ENCODE measurements at places on chromosomes 12 and 14.
A peak's percentile ranks its signal among the peaks of the same experiment; 100 is the strongest.

DNA sequence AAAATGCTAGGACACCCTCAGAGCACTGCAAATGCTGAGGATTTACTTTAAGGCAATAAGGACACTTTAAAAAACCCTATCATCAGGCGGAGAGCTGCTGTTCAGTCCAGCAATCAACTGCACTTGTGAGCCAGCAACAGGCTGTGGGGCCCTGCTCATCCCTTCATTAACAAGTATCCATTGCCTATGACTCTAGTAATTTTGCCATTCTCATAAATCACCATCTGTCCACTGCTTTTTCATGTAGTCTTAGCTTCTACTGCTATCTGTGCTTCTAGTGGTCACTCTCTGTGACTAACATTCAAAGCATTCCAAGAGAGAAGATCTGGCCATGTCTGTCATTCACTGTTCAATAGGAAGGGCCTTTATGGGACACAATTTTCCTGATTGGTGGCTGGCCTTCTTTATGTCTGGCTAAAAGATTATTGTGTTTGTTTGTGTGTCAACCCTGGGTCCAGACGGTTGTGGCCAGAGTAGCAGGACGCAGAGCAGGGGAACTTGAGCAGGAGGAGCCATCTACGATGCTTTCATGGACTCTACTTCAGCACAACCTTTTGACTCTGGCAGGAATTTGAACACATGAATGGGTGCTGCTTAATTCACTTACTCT is 3.6 kb upstream of the KRAS start:
- H3K4me1 ChIP-seq, result no peaks in the 10 kb centered on the region
- H3K36me3 ChIP-seq, result no peaks in the 10 kb centered on the region
- no peak overlapping the region for H3K4me3 ChIP-seq
- H3K27me3 ChIP-seq, result no peaks in the 10 kb centered on the region
- DNase-seq, result no peak

DNA sequence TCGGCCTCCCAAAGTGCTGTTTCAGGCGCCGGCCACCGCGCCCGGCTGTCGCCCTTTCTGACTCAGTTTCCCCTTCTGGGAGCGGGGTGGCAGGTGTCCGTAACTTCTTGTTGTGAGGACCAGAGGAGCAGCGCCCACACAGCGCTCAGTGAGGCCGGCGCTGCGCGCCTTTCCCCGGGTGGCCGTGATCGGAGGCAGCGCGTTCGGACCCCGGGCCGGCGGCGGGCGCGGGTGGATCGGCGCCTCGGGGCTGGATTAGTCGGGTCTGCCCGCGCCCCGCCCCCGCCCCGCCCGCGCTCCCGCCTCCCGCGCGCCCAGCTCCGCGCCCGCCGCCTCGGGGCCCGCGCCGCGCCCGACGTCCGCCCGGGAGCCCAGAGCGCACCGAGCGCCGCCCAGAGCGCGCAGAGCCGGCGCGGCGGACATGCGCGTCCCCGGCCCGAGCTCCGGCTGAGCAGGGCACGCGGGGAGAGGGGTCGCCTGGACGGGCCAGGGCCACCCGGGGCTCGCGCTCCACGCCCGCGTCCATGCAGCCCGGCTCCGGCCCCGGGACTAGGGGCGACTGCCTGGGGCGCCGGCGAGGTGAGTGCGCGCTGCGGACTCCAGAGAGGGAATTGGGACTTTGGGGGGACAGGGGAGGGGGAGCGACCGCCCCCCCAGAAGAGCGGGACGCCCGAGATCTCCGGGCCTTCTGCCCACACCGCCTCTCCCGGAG is 50.6 kb downstream of the LRCOL1 start:
- H3K4me1 ChIP-seq, result peaks cover 17% of the 10 kb centered on the region
- H3K36me3 ChIP-seq, result no peaks in the 10 kb centered on the region
- peak overlapping the region; percentile 78 for H3K4me3 ChIP-seq
- no peak for DNase-seq

DNA sequence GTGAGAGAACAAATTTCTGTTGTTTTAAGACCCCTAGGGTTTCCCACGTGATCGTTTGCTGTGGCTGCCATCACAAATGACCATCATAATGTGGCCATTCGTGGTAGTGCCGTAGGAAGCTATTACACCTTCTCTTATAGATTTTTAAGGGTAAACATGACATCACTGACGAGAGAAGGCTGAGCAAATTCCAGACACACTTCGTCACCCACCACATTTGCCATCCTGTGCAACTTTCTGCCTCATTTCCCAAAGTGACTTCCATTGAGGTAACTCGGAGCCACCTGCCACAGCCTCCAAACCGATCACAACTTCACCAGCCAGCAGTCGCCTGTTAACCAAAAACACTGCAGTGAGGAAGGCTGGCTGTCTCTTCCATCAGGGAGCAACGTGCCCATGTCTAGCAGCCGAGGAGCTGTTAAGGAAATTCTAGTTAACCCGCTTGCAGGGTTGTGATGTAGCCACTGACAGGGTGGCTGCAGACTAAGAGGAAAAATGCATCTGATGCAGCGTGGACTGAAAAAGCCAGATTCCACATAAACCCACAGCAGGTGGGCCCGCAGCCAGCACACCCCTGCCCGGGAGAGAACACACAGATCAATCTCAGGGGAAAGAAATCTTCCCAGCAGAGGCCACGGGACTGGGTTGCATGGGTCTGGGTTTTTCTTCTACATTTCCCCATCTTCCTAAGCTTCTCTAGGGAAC is 44.6 kb downstream of the CCDC85C start:
- H3K4me1 ChIP-seq, result peaks cover 3% of the 10 kb centered on the region
- no peak overlapping the region for H3K27ac ChIP-seq
- DNase-seq, result no peak
- no peaks in the 10 kb centered on the region for H3K27me3 ChIP-seq
- H3K4me3 ChIP-seq, result no peak overlapping the region

DNA sequence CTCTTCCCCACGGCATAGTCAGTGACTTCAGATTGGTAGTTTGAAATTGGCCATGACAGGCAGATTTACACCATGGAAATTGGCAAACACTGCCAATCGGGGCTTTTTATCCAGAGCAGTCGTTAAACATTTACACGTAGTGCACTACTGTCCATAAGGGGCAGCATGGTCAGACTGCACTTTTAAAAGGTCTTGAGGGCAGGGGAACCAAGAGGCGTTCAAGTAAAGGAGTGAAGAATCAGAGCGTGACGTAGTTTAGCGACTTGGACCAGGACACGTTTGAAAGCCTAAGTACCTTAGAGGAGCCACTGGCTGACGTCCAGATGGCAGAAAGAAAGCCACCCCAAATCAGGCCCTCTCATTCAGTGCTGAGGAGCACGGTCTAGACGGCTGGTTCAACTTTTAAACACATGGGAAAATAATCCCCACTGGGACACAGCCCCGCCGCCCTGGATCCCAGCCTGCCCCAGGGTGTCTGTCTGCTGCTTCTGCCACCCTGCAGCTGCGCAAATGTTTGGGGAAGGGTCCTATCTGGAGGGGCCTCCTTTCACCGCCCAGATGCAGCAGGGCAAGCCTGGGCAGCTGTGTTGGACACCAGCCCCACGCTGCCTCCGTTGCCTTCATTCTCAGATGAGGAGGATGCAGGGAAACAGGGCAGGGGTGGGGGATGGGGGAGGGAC is 52.5 kb upstream of the PPP2R5C start:
- peaks cover 10% of the 10 kb centered on the region for H3K27me3 ChIP-seq
- peaks cover 7% of the 10 kb centered on the region for H3K4me1 ChIP-seq
- no peak overlapping the region for H3K4me3 ChIP-seq
- no peak overlapping the region for H3K27ac ChIP-seq
- no peaks in the 10 kb centered on the region for H3K36me3 ChIP-seq
- DNase-seq, result no peak

GRCh38 chr12:120118321-120119061 is 1.9 kb upstream of the RAB35 start:
- DNase-seq, result no peak
- peaks cover 13% of the 10 kb centered on the region for H3K4me1 ChIP-seq
- no peak overlapping the region for H3K27ac ChIP-seq

- H3K27ac ChIP-seq, result no peak overlapping the region
- peaks cover 13% of the 10 kb centered on the region for H3K36me3 ChIP-seq
- no peaks in the 10 kb centered on the region for H3K27me3 ChIP-seq
- H3K4me1 ChIP-seq, result peaks cover 6% of the 10 kb centered on the region
- no peak for DNase-seq
- H3K4me3 ChIP-seq, result no peak overlapping the region
These were observed 88.7 kb downstream of the RIC8B start for GRCh38 chr12:106863189-106863588.

GRCh38 chr12:57231276-57232021 is 1.9 kb downstream of the SHMT2 start:
- no peak overlapping the region for H3K4me3 ChIP-seq
- H3K27me3 ChIP-seq, result no peaks in the 10 kb centered on the region
- no peak for DNase-seq
- no peak overlapping the region for H3K27ac ChIP-seq

DNA sequence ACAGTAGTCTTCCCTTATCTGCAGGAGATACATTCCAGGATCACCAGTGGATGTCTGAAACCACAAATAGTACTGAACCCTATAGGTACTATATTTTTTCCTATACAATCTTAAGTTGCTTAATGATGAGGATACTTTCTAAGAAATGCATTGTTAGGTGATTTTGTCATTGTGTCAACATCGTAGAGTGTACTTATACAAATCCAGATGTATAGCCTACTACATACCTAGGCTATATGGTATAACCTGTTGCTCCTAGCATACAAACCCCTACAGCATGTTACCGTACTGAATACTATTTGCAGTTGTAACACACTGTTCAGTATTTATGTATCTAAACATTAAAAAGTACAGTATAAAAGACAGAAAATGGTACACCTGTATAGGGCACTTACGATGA is 165.9 kb downstream of the SLC35F4 start:
- no peak overlapping the region for H3K27ac ChIP-seq
- DNase-seq, result no peak
- H3K36me3 ChIP-seq, result no peaks in the 10 kb centered on the region
- H3K4me1 ChIP-seq, result no peaks in the 10 kb centered on the region
- H3K27me3 ChIP-seq, result no peaks in the 10 kb centered on the region

GRCh38 chr14:101721951-101722661 is 39.4 kb upstream of the PPP2R5C start:
- H3K27me3 ChIP-seq, result no peaks in the 10 kb centered on the region
- no peaks in the 10 kb centered on the region for H3K4me1 ChIP-seq
- no peak for DNase-seq
- no peak overlapping the region for H3K27ac ChIP-seq

DNA sequence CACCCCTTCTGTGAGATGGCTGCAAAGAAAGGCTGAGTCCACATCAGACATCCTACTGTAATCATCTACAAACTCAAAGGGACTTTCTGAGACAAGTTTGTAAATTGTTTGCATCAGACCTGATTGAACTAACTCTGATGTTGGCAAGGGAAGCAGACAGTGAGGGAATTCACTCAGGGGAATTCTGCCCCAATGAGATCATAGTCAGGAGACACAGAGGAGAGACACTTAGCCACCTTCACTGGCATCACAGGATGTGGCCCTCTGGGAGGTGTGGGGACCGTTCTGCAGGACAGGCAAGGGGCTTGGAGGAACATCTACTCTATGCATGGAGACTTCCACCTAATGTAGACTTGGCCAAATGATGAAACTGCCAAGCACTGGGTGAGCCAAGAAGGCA is 70.7 kb upstream of the DDX11 start:
- H3K27ac ChIP-seq, result no peak overlapping the region
- no peak for DNase-seq
- no peaks in the 10 kb centered on the region for H3K4me1 ChIP-seq
- no peaks in the 10 kb centered on the region for H3K36me3 ChIP-seq

GRCh38 chr14:76073717-76074116 is 78.0 kb upstream of the GPATCH2L start:
- no peaks in the 10 kb centered on the region for H3K27me3 ChIP-seq
- peaks cover 11% of the 10 kb centered on the region for H3K36me3 ChIP-seq
- no peak overlapping the region for H3K27ac ChIP-seq
- no peak overlapping the region for H3K4me3 ChIP-seq

DNA sequence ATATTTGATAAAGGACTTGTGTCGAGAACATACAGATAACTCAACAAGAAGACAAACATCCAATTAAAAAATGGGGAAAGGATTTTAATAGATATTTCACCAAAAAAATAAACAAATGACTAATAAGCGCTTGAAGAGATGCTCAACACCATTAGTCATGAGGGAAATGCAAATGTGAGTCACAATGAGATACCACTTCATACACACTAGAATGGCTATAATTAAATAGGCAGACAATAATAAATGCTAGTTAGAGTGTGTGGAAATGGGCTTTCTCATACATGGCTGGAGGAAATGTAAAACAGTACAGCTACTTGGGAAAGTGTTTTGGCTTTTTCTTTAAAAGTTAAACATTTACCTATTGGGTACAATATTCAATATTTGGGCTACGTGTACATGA is 34.8 kb downstream of the DLK1 start:
- no peaks in the 10 kb centered on the region for H3K27me3 ChIP-seq
- DNase-seq, result no peak
- H3K27ac ChIP-seq, result no peak overlapping the region
- H3K4me1 ChIP-seq, result no peaks in the 10 kb centered on the region
- H3K36me3 ChIP-seq, result no peaks in the 10 kb centered on the region

DNA sequence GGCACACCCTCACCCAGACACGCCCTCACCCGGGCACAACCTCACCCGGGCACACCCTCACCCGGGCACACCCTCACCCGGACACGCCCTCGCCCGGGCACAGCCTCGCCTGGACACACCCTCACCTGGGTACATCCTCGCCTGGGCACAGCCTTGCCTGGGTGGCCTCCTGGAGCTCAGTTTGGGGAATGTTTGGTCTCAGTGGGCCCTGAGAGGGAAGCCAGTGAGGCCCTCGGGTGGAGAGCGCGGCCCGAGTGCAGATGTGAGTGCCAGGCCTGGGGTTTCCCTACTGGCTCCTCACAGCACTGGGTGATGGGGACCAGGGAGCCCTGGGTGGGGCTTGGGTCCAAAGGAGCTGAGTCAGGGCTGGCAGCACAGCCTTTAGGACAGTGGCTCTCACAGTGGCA is 23.8 kb downstream of the GALNT9 start:
- no peaks in the 10 kb centered on the region for H3K36me3 ChIP-seq
- DNase-seq, result no peak
- no peaks in the 10 kb centered on the region for H3K27me3 ChIP-seq
- H3K27ac ChIP-seq, result no peak overlapping the region
- H3K4me1 ChIP-seq, result no peaks in the 10 kb centered on the region
- H3K4me3 ChIP-seq, result no peak overlapping the region

DNA sequence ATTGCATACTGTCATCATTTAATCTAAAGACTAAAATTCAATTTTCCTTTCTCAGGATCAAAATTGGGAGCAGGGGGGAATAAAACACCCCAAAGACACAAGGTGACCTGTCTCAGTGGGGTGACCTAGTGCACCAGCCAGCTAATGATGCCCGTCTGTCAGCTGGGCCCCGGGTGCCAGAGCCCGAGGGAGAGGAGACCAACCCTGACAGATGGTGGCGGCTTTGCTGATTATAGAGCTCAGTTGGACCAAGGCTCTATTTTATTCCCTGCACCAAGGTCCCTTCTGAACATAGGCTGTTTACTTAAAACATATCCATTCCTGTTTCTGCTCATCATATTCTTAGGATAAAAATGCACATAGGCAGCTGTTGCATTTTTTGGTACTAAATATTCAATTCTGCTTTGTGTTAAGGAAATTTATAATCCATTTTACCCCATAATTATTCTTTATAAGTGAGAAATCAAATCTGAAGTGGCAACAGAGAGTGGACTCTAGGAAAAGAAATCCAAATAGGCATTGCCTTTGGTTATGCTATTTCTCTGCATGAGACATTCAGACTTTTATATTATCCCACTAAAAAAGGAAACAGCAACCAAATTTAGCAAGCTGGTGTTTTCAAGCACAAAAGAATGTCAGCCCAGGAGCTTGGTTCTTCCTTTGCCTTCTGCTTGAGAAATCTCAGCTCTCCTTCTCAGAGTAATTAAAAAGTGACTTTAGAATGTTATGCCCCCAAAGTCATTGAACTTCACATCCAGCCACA is 96.8 kb upstream of the IFNG-AS1 start:
- H3K36me3 ChIP-seq, result no peaks in the 10 kb centered on the region
- peak overlapping the region; percentile 17 for H3K27ac ChIP-seq
- no peak for DNase-seq
- H3K4me3 ChIP-seq, result no peak overlapping the region

Measured in ascending aorta (tissue), 2 donors.